NCI-H2171 treated with DMSO at 0.1 percent for 48 hours (cell line): ENCODE measurements at places on chromosomes 2 and 18.

DNA sequence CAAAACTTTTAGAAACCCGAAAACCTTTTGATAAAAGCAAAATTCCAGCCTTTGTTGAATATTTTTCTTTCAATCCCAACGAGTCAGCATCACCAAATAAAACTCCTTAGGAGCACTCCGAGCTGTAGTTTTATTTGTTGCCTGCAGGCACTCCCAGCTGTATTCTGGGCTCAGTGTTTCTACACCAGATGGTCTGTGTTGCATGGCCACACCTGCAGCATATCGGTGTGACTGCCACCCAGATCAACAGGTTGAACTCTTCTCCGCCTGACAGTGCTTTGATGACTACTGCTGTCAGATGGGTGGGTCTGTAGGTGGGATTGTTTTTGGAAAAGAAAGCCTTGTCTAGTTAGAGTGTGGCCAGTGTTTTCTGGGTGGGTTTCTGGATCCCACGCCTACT is 32.7 kb downstream of the APCDD1 start:
- DNase-seq, result peak; percentile 83

DNA sequence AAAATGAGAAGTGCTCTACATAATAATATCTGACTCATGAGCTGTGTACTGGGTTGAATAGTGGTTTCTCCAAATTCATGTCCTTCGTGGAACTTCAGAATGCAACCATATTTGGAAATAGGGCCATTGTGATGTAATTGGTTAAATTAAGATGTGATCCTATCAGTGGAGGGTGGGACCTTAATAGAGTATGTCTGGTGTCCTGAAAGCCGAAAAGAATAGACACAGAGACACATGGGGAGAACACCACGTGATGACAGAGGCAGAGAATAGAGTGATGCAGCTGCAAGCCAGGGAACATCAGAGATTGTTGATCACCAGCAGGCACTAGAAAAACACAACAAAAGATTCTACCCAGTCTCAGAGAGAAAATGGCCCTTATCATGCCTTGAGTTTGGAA is 310.1 kb downstream of the EXOC6B start:
- DNase-seq, result no peak

GRCh38 chr18:7221424-7222155 is 9.3 kb upstream of the LRRC30 start:
- DNase-seq, result peak; percentile 88

DNA sequence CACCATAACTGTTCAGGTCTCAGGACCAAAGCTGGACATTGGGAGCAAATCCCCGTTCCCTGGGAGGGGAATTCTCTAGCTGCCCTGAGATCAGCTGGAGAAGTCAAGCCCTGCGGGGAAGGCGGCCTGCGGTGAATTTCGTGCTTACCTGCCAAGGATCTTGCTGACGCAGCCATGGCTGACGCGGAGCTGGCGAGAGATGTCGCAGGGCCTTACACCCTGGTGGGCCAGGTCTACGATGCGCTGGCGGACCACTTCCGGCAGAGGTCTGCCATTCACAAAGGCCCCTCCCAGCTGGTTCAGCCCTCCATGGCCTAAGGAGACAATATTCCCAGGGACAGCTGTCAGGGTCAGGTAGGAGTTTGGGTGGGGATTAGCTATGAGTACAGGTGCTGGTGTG is 32.1 kb downstream of the PAX8 start:
- DNase-seq, result no peak

DNA sequence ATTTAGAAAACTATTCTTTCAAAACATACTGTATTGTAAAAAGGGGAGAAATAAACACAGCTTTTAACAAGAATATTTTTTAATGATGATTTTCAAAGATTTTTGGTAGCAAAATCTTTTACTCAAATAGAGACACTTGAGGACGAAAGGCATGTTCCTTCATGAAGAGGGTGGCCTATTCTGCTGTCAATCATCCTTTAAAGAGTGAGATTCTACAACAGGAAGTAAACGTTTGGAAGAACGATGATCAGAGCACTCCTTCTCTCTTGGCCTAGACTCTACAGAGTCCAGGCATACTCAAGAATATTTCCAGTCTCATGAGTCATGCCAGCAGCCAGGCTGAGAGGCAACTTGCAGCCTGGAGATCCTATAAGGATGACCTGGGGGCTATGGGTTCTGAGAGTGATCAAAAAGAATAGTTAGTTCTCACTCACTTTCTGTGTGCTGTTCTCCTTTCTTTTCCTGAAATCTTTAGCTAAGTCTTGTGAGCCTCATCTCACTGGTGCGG is 62.4 kb upstream of the TCF4 start:
- no peak for DNase-seq

DNA sequence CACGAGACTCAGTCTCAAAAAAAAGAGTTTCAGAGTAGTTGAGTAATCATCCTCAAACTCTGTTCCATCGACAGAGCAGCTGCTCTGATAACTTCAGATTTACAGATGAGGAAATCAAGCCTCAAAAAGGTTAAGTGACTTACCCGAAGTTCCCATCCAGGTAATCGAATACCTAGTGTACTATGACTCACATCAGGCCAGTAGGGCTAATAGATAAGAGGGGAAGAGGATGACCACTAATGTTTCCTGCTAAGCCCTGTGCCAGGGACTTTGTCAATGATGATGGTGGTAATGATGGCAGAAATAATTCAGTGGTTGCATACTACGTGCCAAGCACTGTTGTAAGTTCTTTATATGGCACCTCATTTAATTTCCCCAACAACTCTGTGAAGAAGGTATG is 80.9 kb downstream of the PLB1 start:
- no peak for DNase-seq

GRCh38 chr2:232485348-232485756 is 2.3 kb downstream of the ECEL1 start:
- DNase-seq, result no peak
